ENCODE measurements at places on chromosomes 4 and X. TPM values are rescaled to one million over a fixed set of nuclear protein-coding genes. Genes with fewer than 3 reads are reported as not detected.

The BTK gene
- total RNA-seq = 0.15 TPM

The DUSP9 gene
- under 0.01 TPM for total RNA-seq

The PAGE1 gene
- total RNA-seq = not detected

The GUCY1B1 gene
- 54.5 TPM for total RNA-seq

The SCLT1 gene
- 7.1 TPM for total RNA-seq

The HSFX4 gene
- total RNA-seq = not detected

The IL21 gene
- total RNA-seq = not detected
